ENCODE measurements at places on chromosomes 6 and 20.
A peak's percentile ranks its signal among the peaks of the same experiment; 100 is the strongest.

DNA sequence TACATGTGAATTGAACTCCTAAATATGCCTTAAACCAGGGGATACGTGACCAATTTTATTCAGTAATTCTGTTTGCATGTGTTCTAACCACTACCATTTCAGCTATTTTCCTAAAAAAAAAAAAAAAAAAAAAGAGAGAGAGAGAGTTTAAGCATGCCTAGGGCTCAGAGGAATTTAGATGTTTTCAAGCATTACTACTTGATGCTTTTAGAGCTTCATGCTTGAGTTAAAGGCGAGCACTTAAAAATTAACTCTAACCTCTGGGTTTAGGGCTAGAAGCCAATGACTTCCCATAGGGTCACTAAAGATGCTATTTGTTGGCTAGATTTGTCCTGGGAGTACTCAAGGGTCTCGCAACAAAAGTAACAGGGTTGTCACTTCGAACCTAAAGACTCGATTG lies 217.7 kb downstream of the ATXN1 start:
- no peak for DNase-seq

DNA sequence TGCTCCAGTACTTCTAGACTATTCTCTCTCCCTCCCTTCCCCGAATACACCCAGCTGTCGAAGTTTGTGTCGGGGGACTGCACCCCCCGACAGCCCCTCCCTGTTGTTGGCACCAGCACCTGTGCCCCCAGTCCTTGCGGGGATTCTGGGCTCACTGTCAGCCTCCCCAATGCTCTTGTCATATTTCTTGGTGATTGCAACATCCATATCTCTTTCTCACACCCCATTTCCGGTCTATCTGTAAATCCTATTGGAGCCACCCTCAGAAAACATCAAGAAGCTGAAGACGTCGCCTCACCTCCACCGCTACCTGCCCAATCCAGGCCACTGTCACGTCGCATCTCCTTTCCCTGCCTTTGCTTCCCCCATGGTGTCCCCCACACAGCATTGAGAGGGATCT lies 32.6 kb upstream of the VSTM2L start:
- no peak for DNase-seq

- DNase-seq, result no peak
These were observed 2.4 kb downstream of the GMEB2 start for GRCh38 chr20:63624486-63624885.

DNA sequence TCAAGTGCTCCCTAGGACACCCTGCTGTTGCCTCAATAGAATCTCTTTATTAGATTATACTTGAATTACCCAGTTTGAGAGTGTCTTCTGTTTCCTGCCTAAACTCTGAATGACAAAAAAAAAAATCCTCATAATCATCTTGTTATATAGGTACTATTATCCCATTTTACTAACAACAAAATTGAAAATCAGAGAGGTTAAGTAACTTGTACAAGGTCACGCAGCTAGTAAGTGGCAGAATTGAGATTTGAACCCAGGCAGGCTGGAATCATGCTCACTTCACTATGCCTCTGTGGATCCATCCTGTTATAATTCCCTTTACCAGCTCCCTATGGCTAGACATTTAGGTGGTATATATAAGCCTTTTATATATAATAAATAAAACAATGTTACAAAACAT lies 36.6 kb upstream of the UBR2 start:
- DNase-seq, result no peak

GRCh38 chr6:90406142-90406794 lies 109.6 kb upstream of the BACH2 start:
- DNase-seq, result peak; percentile 26
